Right hindlimb (tissue), 1 donor: ENCODE measurements at places on chromosomes 5 and 9.

DNA sequence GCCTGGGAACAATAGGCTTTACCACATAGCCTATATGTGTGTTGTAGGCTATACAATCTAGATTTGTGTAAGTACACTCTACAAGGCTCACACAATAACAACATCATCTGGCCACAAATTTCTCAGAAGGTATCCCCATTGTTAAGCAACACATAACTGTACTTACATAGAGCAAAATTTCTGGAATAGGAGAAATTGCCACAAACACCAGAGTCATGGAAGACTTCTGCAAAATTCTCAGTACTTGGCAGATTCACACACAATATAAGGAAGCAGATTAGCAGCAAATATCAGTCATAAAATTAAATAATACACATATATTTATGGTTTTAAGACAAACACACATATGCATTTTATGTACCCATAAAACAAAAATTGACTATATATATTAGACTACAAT, 16.4 kb downstream of the GNAQ start:
- DNase-seq, result no peak

DNA sequence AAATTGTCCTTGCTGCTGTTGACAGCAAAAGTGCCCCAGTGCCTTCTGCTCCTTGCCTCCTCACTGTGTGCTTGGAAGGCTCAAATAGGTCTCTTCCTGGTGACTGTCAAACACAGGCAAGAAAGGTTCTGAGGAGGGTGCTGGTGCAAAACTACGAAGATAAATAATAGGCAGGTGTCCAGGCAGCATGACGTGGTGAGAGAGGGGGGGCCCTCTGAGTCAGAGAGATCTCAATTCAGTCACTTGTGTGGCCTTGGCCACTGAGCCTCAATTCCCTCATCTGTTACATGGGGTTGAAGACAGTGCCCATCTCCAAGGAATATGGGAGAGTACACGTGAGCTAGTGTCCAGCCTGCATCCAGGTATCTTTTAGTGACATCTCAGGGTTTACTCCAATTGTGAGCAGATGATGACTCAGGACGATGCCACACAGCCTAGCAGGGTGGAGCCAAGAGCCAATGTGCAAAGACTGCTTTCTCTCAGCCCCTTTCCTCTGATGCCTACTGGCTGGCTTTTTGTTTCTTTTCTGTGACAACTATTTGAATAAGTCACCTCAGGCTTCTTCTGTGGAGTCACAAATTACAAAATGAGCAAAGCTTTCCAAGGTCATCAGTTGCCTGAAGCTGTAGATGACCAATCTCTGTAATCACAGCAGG, 29.7 kb upstream of the SMIM32 start:
- DNase-seq, result no peak

DNA sequence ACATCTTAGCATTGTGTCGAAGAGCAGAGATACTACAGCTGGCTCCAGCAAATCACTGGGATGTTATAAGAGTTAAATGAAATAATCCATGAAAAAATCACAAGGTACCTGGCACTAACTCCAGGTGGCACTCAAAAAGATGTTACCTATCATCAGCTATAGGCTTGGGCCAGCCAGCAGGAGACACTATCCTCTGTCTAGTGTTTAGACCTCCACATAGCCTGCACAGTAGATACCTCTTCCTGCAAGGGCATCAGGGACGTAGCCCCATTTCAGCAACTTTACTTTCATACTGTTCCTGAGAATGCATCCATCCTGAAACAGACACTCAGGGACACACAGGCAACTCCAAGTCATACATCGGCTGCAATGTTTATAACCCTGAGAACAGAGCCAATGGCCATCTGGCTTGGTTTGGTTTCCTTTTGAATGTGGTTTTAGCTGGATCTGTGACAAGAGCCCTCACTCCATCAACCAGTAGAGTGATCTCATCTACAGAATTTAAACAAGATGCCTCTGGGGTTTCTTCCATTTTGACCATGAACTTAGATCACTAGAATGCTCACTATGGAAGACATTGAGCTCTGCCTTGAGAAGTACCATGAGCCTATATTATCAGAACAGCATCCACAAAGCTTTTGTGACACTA, 69.9 kb downstream of the TLE1 start:
- no peak for DNase-seq

DNA sequence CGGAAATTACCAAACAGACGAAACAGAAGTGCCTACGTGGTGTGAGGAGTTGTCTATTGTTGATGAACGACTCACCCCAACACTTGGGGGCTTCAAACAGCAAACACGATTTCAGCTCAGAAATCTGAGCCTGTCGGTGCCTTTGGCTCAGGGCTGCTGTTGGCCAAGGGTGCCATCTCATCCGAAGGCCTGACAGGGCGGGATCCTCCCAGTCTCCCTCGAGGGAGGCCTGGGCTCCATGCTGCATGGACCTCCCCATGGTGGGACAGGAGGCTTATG, 1.3 kb downstream of the LRRC14B start:
- DNase-seq, result no peak

GRCh38 chr5:141084487-141084989, 9.9 kb upstream of the PCDHB2 start:
- peak; percentile 23 for DNase-seq

- DNase-seq, result no peak
Observed at GRCh38 chr5:116789522-116789921, 214.9 kb upstream of the SEMA6A start.

DNA sequence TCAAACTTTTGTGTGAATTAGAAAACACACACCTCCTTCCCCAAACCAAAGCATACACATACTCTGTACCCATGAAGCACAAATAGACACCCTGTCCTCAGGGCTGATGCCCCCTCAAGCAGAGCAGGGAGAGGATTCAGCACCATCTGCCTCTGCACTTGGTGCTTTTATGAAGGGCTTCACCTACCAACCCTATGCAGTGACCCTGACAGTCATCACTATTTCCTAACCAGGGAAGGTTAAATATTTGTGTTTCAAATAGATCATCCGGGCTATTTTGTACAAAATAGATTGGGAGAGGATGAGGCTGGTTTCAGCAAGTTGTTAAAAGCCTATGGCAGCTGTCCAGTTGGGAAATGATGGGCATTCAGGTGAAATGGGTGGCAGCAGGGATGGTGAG, 396.2 kb downstream of the ZSWIM6 start:
- no peak for DNase-seq

GRCh38 chr5:41048986-41049385, 22.2 kb downstream of the MROH2B start:
- DNase-seq, result no peak

- DNase-seq, result no peak
Observed at GRCh38 chr9:96487029-96487396, 37.0 kb downstream of the HABP4 start.

- no peak for DNase-seq
Observed at GRCh38 chr5:7866196-7866595, 2.6 kb downstream of the FASTKD3 start.

- no peak for DNase-seq
Observed at GRCh38 chr9:113519426-113520108, 56.0 kb downstream of the RGS3 start.

GRCh38 chr9:14383294-14383693, 69.4 kb upstream of the NFIB start:
- DNase-seq, result no peak

DNA sequence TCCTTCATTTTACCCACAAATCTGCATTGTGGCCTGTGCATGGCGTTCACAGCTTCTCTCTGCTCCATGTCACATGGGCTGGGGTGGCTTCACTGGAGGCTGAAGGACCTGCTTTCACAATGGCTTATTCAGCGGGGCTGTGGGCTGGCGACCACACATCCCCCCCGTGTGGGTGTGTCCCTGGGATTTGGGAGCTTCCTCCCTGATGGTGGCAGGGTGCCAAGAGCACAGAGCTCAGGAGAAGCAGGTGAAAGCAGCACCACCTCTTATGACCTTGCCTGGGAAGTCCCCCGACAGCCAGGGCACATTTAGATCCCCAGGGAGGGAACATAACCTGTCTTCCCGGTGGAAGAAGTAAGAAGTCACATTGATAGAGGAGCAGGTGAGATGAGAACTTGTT, 5.0 kb upstream of the MED10 start:
- DNase-seq, result no peak

DNA sequence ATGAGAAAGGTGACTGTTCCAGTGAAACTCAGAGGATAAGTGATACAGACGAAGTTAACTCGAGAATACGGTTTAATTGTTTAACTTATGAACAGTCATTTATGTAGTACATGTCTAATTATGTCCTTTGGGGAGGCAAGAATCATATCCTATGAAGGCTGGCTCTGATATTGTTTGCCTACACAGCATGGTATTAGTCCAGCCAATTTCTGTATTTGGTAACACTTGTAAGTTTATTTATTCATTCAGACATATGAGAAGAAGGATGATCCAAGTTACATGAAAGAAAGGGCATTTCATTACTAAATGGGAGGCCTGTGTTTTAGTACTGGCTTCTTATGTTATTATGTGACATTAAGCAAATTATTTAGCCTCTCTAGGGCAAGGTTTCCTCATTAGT, 199.7 kb downstream of the NNT start:
- no peak for DNase-seq

GRCh38 chr5:37839407-37840052, at the start of gene GDNF:
Gene GDNF, minus strand, starts transcription at chr5:37840041. Its CDS starts 5,245 bp downstream, at chr5:37834796.
- peak; percentile 75 for DNase-seq

GRCh38 chr9:73643379-73644013, 491.8 kb downstream of the ANXA1 start:
- DNase-seq, result no peak

DNA sequence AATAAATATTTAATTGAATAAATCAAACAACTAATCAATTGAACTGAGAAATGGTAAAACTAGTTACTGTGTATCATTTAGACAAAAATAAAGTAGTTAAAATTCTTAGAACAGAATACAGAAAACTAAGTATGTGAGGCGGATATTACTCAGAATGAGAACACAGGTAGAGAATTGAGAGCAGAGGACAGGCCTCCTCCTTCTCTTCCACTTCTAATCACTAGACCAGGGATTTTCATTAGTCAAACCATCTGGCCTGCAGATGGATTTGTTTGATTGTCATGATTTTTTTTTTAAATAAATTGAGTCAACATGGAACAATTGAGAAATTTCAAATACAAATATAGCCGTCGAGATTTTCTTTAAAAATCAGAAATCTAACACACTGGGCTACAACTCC, 198.6 kb upstream of the HMHB1 start:
- DNase-seq, result no peak

- DNase-seq, result no peak
Observed at GRCh38 chr9:112868461-112868860, 22.2 kb downstream of the SLC46A2 start.

GRCh38 chr5:36070687-36071571, 4.2 kb upstream of the UGT3A2 start:
- DNase-seq, result no peak

DNA sequence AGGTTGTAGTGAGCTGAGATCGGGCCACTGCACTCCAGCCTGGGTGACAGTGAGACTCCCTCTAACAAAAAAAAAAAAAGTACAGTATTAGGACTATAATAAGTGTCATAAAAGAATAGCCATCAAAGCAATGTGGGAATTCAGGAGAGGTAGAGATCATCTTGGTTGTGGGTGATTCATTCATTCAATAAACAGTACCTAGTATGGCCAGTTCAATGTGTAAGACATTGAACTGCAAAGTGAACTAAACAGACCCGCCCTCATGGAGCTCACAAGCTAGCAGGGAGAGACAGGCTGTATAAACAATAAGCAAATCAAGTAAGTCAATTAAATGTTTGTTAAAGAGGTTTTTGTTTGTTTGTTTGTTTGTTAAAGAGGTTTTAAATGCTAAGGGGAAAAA, 146.1 kb upstream of the RANBP3L start:
- no peak for DNase-seq

- no peak for DNase-seq
Observed at GRCh38 chr5:115575167-115576070, 26.9 kb downstream of the TICAM2 start.

DNA sequence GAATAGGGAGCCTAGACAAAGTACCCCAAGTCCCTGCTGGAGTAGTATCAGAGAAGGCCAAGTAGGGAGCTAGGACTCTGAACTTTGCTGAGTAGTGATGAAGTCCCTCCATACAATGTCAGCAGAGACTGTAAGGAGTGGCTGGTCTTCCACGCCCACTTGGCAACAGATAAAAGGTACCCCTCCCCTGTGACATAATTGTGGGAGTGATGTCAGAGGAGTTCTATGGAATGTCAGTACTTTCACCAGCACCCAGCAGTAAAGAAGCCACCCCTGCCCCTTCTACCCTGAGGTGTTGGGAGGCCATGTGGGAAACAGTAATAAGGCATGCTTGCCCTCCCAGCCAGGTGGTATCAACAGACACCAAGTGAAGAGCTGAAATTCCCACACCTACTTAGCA, 143.9 kb downstream of the SLIT3 start:
- no peak for DNase-seq

- no peak for DNase-seq
Observed at GRCh38 chr5:120435129-120435528, 29.0 kb upstream of the PRR16 start.

GRCh38 chr5:180673371-180674089, 24.1 kb upstream of the FLT4 start:
- no peak for DNase-seq

GRCh38 chr5:75558981-75559632, 47.4 kb downstream of the POLK start:
- no peak for DNase-seq

DNA sequence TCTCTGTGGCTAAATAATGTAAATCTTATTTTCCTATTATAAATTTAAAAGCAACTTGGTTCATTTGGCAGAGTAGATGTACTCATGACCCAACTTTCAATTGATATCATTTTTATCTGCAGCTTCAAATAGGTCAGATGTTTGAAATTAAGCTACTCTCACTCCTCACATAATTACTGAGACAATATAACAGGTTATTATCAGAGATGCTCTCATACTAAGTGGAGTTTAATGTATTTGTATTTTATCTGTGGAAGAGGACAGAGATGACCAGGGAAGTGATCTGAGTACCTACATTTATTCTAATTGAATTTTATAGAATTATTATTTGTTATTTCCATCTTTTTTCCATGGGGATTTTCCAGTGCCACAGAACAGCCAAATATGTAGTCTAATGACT, 177.4 kb upstream of the PRLR start:
- no peak for DNase-seq

- DNase-seq, result no peak
Observed at GRCh38 chr5:172399336-172399735, 55.0 kb downstream of the SH3PXD2B start.

GRCh38 chr9:89319015-89319905, 960 bp downstream of the SECISBP2 start:
- DNase-seq, result no peak

- no peak for DNase-seq
Observed at GRCh38 chr9:99919930-99920329, 13.5 kb downstream of the STX17 start.

DNA sequence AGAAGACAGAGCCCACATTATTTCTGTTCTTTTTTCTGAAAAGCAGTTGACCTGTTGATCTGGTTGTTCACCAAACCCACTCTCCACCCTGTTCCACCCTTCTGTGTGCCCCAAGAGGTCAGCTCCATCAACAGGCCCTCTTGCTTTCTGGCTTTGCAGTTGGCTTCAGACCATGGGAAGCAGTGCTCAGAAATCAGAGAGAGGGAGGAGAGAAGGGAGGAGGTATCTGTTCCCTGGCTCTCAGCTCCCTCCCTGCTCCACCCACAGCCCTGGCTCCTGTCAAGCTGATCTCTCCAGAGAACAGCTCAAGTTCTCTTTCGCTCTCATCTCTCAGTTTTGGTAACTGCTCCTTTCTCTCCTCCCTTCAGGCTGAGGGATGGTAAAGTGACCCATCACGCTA, 144.2 kb upstream of the RAI14 start:
- DNase-seq, result peak; percentile 55
